ENCODE measurements at places on chromosomes 11 and 22.

DNA sequence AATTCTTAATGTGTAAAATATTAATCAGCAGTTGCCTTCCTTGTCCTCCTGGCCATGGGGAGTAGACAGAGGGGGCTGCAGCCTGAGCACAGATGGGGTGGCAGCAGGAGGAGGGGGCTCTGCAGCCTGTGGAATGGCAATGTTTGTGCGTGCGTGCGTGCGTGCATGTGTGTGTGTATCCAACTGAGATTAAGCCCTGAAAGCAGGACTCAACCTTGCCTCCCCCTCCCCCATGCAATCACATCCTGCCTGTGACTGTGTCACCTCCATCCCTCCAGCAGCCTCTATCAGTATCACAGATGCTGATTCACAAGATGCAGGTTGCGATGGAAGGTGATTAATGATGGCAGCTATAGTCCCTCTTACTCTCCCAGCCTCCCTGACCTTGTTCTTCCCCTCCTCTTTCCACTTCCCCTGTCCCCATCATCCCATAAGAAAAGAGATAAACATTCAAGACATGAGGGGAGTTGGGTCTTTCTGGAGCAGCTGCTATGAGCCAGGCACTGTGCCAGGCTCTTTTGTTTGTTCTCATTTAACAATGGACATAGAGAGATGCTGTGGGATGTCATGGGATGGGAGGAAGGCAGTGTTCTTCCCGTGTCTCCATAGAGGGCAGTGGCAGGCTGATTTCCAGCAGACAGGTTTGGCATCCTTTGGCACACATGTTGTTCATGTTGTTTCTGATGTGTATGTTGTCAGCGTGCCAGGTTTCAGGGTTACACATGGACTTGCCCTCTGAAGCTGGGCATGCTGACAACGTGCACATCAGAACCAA is 43.8 kb upstream of the NECTIN1 start:
- DNase-seq, result no peak

DNA sequence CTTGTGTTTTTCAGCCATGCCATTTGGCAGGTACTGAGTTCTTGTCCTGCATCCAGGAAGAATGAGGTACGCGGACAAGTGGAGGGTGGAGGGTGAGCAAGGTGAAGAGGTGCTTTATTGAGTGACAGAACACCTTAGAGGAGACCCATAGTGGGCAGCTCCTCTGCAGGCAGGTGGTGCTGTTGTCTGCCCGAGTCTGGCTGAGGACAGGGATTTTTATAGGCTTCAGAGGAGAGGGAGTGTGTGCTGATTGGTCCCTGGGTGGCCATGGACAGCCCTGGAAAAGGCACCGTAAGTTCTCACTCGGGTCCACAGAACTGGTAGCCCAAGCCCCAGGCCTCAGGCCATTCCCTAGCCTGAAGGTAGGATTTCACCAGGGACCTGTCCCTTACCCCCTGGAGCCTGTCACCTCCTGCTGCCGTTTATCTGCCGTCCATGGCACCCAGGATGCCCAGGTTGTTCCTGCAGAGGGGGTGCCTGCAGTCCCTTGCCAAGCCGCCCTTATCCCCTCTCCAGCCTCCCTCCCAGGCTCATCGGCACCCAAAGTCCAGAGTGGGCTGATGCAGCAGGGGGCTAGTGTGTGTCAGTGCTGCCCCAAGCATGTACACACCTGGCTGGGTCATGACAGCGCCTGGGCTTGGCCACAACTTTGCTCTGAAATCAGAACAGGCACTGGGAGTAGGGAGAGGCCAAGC is 213.6 kb downstream of the LRRC4C start:
- no peak for DNase-seq

DNA sequence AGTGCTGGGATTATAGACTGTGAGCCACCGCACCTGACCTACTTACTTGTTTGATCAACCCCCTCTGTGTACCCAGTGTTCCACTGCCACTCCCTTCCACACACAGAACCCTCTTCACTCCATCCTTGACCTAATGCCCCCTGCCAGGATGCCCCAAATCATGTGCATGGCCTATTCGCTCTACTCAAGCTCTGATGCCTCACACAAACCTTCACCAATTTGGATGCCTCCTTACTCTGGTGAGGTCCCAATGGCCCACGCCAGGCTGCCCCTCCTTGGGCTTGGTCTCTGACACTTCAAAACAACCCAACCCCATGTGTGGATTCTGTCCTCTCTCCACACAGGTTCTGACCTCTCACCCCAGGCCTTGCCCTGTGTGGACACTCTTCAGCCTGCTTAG is 9.4 kb upstream of the PSMC3 start:
- no peak for DNase-seq

DNA sequence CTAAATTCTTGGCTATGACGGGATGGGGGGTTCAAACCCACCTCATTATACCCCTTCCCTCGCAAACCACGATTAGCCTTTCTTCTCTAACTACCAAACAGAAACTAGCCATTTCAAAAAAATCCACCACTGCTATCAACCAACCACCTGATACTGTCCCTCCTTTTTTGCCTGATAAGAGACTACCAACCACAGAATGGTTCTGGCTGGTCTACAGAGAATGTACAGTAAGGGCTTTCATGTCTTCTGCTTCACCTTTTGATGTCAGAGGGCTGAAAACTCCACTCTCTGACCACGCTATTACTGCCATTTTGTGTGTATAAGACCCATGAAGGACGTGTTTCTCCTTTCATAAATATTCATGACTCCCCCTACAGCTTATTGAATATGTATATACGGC is 19.1 kb downstream of the RIC3 start:
- no peak for DNase-seq

DNA sequence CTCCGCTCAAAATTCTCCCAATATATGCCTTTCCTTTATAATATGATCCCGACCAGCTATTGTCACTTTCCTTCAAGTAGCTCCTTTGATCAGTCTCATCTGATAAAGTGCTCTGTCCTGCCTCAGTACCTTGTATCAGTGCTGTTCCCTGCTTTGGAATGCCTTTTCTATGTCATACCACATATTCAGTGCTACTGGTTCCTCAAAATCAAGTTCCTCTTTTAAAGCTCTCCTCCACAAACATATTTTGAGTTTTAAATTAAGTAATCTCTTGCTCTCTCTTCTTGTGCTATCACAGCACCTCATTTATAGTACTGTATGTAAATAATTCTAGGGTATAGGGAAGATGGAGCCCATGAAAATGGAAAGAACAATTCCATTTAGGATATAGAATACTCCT is 137.1 kb upstream of the CTSC start:
- DNase-seq, result no peak

DNA sequence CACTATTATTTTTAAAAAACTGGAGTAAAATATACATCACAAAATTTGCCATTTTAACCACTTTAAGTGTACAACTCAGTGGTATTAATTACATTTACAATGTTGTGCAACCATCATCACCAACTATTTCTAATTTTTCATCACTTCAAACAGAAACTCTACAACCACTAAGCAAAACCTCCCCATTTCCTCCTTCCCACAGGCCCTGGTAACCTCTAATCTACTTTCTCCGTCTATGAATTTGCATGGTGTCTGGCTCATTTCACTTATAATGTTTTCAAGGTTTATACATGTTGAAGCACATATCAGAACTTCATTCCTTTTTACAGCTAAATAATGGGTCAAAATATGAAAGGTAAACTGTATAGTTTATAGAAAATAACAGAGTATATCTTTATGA is 24.4 kb downstream of the DDI1 start:
- no peak for DNase-seq

GRCh38 chr11:14323118-14323676 is 35.8 kb downstream of the RRAS2 start:
- DNase-seq, result no peak

DNA sequence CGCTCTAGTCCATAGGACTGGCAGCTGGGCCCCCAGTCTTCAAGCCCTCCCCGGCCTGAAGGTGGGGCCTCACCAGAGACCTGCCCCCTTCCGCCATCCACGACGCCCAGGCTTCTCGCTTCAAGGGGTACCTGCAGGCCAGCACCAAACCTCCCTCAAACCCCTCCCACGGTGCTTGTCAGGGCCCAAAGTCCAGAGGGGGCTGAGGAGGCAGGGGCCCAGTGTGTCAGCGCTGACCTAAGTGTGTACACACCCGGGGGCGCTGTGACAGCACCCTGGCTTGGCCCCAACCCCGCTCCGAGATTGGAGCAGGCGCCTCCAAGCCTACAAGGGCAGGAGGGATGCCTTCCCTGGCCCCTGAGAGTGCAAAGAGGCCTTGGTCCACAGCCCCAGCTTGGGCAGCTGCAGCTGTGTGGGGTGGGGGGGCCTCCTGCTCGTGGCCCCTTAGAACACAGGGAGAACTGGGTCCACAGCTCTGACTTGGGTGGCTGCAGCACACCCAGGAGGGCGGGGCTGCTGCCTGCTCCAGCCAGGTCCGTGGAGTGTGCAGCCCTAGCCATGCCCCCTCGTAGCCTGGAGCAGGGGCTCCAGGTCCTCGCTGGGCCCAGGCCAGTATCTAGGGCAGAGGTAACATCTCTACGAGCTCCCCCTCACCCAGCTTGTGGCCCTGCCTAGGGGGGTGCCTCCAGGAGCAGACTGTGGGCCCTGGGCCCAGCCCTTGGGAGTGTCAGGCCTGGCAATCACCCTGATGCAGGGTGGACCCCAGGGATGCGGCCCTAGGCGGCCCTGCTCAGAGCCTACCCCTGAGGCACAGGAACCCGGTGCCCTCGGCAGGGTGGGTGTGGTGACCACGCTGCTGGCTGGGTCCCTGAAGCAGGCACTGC is 4.9 kb downstream of the SBF2 start:
- DNase-seq, result no peak

DNA sequence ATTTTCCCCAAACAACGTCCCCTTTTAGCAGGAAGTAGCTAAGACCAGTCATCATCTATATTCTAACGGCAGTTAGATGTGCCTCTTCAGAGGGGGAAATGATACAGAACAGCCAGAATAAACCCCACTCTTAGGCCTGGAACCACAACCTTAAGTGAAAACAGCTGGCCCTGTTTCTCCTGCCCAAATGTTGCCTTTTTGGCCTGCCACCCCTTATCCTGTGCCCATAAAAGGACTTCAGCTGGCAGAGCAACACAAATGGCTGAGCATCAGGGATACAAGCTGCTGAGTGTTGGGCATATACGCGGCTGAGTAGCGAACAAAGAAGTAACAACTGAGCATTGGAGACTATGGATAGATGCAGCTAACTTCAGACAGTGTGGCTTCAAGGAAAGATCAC is 1491.4 kb downstream of the LRRC4C start:
- no peak for DNase-seq

DNA sequence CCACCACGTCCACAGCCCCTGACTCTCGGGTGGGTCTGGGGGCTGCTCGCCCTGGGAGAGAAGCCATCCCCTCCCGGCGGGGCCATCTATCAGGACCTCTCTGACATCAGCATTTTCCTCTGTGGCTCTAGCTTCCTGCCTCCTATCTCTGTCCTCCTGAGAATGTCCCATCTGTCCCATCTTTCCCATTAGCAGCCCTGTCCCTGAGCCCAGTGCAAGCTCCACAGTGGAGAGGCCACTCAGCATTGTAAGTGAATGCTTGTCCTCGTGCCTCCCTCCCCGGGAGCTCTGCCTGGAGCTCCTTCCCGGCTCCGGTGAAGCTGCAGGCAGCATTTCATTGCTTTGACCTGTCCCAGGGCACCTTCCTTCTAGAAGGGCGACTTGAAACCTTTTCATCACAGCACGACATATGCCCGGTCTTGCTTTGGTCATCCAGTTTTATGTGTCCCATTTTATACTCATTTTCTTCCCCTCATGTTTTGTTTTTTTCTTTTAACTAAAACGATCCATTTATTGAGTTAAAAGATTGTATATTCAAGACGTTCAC is 49.7 kb downstream of the RTN4R start:
- no peak for DNase-seq

- DNase-seq, result peak; percentile 81
Observed at GRCh38 chr11:118917481-118918127, 8.1 kb downstream of the BCL9L start.

GRCh38 chr11:16897470-16898061 is 116.6 kb downstream of the PLEKHA7 start:
- DNase-seq, result no peak

- DNase-seq, result no peak
Observed at GRCh38 chr11:69985641-69986439, 92.3 kb upstream of the ANO1 start.

DNA sequence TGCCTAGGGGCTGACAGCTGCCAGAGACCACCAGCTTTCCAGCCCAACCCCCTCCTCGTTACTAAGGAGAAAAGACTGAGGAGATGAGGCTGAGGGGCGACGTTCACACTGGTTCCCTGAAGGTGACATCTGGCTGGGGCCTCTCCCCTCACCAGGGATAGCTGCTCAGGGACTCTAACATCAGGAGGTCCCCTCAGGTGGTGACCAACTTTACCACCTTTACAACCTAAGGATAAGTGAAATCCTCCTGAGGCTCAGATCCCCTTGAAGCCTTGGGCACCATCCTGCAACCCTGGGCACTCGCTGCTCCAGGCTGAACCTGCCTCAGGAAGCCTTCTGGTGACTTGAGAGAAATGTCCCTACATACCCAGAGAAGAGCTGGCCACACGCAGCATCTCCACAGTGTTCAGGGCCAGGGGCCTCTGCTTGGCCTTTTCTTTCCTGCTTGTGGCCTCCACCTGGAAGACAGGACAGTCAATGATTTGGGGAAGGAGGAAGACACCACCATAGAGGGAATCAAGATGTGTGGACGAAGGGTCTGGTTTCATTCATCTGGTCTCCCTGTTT is 12.4 kb upstream of the PPM1F start:
- DNase-seq, result no peak

GRCh38 chr11:9772218-9772617 is 108.3 kb downstream of the SWAP70 start:
- no peak for DNase-seq

DNA sequence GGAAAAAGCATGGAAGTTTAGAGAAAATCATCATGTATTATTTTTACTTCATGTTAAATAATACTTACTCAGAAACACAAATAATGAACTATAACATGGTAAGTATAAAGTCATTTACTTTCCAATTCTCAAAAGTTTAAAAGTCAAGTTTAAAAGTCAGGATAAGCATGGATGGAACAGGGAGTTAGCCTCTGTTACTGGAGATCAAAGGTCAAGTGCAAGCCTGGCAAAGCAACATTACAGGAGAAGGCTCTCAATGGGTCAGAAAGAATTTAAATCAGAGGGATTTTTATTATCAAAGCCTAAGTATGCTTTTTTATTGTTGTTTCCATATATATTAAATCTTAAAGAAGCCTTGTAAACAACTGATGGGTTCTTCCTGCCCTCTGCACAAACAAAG is 505.4 kb downstream of the KCNA4 start:
- DNase-seq, result no peak

DNA sequence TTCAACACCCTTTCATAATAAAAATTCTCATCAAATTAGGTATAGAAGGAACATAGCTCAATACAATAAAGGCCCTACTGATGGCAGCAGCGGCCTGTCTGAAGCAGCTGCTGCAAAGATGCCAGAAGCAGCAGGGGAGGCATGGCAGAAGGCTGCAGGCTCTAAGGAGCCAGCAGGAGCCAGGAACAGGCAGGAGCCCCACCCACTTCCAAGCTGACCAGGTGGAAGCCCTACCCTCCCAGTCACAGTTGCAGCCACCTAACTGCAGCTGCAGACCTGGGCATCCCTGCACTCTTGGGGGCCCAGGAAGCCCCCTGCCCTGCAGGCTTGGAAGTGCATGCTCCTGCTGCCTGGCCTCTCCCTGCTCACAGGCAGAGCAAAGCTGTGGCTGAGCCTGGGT is 18.2 kb upstream of the OR6A2 start:
- DNase-seq, result no peak
